GM06990 (cell line): ENCODE measurements at places on chromosomes 1 and 21.
A peak's percentile ranks its signal among the peaks of the same experiment; 100 is the strongest.

- no peak for DNase-seq
Measured at GRCh38 chr1:67137307-67137753, 2.6 kb upstream of the C1orf141 start.

DNA sequence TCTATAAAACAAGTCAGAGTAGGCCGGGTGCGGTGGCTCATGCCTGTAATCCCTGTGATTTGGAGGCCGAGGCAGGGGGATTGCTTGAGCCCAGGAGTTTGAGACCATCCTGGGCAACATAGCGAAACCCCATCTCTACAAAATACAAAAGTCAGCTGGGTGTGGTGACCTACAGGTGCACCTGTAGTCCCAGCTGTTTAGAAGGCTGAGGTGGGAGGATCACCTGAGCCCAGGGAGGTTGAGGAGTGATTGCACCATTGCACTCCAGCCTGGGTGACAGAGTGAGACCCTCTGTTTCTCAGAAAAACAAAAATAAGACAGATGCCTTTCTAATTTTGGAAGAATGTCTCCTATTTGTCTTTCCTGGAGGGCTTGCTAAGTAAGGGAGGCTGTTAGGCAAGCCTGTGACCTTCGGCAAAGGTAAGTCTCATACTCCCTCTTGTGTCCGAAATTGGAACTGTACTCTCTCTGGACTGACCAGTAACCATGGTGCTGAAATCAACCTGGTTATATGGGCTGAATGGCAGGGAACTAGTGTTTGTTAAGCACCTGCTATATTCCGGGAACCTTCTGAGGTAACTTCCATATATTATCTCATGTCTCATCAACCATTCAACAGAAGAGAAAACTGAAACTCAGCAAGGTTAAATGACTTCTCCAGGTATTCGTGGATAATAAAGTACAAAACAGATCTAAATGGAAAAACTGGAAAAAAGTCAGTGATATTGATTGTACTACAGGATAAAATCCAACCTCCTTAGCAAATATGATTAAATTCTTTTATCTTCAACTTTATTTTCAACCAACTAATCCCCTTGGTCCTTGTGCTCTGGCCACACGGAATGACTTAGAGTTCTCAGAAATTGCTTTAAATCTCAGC lies 11.8 kb upstream of the RAB3B start:
- DNase-seq, result peak; percentile 34

GRCh38 chr1:90192408-90192807 lies 197.5 kb downstream of the ZNF326 start:
- no peak for DNase-seq

- DNase-seq, result peak; percentile 6
Measured at GRCh38 chr1:184075055-184076029, 23.8 kb downstream of the TSEN15 start.

DNA sequence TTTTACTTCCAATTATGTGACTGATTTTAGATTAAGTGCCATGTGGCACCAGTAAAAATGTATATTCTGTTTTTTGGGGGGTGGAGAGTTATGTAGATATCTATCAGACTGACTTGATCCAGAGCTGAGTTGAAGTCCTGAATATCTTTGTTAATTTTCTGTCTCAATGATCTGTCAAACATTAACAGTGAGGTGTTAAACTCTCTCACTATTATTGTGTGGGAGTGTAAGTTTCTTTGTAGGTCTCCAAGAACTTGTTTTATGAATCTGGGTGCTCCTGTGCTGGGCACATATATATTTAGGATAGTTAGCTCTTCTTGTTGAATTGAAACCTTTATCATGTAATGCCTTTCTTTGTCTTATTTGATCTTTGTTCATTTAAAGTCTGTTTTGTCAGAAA lies 276.5 kb upstream of the USP25 start:
- no peak for DNase-seq

DNA sequence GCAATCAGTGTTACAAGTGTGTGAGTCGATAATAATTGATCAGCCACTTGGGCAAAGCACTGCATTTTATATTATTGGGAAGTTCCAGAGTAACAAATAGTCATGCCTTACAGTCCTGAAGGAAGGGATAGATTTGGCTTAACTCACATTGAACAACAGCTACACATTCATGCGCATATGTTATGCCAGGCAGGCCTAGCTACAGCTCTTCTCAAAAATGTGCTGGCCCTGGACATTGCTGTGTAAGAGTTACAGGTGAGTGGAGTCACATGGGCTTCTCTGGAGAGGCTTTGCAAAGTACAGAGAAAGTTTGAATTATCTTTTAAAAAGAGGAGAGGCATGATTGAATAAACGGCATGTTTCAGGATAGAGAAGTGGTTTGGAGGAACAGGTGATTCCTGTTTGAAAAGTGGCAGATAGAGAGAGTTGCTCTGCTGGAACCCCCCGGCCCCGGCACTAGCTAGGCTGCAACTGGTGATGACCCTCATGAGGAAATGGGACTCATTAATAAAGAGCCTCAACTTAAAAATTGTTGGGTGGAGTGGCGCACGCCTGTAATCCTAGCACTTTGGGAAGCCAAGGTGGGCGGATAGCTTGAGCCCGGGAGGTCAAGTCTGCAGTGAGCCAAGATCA lies 200.6 kb downstream of the CRB1 start:
- no peak for DNase-seq
